ENCODE measurements at places on chromosomes 5 and 9. TPM values are rescaled to one million over a fixed set of nuclear protein-coding genes. Genes with fewer than 3 reads are reported as not detected.
A peak's percentile ranks its signal among the peaks of the same experiment; 100 is the strongest.

DNA sequence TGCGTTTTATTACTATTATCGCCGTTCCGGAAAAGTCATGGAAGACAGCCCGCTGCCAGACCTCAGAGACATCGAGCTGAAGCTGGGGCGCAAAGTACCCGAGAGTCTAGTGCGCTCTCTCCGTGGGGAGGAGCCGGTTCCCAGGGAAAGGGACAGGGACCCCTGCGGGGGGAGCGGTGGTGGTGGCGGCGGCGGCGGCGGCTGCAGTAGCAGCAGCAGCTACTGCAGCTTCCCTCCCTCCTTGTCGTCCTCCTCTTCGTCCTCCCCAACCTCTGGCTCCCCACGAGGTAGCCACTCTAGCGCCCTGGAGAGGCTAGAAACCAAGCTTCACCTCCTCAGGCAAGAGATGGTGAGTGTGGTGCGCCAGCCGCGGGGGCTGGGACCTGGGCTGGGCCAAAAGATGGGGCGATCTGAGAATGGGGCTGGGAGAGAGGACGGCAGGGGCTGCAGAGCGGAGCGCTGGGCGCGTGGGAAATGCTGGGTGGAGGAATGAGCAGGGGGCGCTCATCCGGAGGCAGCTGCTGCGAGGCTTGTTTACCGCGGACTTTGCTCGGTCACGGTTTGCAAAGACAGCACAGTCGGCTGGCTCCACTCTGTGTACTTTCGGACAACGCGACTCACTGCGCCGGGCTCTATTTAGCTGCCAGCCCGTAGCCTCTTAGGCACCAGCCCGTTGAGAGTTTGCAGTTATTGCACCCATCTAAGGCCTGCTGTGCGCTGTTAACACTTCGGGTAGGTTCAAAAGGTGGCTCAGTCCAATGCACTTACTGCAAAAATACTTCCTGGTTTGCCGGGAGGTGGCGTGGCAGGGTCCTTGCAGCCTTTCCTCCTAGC lies 1.1 kb downstream of the LURAP1L start:
- peak; percentile 88 for DNase-seq

GRCh38 chr9:75671354-75671753 lies 219.1 kb upstream of the PCSK5 start:
- DNase-seq = no peak

DNA sequence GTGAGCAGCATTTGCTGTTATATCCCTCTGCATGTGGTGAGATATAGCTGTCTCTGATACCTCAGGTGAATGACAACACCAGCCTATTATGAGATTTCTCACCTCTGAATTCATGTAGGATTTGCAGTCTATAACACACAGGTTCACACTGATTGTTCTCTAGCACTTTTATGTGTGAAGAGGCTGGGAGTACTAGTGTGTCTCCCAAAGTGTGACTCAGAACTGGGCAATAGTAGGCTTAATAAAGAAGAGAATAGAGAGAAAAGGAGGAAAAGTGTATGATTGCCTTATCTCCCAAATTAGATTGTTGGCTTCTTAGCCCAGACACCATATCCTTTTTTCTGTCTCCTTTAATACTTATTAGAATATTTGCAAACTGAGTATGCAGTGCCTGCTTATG lies 232.0 kb downstream of the PJA2 start:
- no peak for DNase-seq

GRCh38 chr9:120363697-120364096 lies 216.3 kb downstream of the CDK5RAP2 start:
- DNase-seq = no peak

DNA sequence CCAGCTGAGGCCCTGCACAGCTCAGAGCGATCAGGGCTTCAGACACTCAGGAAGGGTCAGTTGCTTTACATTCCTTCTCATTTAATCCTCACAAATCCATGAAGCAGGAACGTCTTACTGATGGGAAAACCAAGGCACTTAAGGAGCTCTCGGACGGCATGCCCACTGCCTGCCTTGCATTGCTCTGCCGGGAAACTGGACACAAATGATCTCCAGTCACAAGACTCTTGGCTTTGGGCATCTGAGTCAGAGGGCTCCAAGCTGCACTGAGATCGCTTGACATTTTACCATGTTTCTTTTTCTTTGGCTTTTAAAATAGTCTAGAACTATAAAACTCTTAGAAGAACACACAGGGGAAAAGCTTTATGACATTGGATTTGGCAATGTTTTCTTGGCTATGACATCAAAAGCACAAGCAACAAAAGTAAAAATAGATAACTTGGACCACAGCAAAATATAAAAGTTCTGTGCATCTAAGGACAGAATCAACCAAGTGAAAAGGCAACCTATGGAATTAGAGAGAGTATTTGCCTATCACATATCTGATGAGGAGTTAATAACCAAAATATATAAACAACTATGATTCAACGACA lies 43.6 kb upstream of the HRH2 start:
- no peak for DNase-seq

- DNase-seq = no peak
Observed at GRCh38 chr5:14560091-14560595, 21.4 kb upstream of the OTULINL start.

- no peak for DNase-seq
Observed at GRCh38 chr5:58380655-58381054, 79.2 kb downstream of the PLK2 start.

- DNase-seq = no peak
Observed at GRCh38 chr5:137273511-137273910, 225.6 kb downstream of the SPOCK1 start.

DNA sequence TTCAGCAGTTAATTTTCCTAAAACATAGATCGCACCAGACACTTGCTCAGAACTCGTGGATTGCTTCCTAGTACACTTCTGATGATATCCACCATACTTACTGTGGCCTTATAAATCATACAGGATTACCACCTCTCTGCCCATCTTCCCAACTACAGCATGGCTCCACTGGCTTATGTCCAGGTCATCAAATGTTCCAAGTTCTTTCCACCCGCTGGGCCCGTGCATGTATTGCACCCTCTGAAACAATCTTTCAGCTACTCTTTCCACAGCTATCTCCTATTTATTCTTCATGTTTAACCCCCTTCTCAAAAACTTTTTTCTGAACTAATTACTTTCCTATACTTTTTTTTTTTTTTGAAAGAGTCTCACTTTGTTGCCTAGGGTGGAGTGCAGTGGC lies 18.5 kb downstream of the FBXW2 start:
- no peak for DNase-seq

- no peak for DNase-seq
Observed at GRCh38 chr9:34628656-34629490, at the start of gene ARID3C. Gene ARID3C, minus strand, starts transcription at chr9:34629066. Its CDS starts 1,052 bp downstream, at chr9:34628014.

DNA sequence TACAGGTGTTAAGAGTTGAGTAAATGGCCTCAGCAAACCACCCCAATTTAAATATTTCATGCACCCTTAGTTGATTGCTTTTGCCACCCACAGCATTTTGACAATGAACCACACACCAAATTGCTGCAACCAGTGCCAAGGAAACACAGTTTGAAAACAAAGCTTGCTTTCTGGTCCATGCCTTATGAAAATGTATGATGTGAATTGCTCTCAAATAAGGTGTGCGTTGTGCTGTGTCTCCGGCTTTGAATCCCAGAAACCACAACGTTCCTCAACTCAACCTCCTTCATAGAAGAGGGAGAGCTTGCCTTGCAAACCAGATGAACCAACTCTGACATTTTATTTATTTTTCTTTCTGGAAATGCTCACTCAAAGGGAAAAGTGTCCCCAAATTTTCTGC lies 762.7 kb downstream of the TLE1 start:
- no peak for DNase-seq

- no peak for DNase-seq
Observed at GRCh38 chr5:139456776-139457175, 5.8 kb downstream of the ECSCR start.

DNA sequence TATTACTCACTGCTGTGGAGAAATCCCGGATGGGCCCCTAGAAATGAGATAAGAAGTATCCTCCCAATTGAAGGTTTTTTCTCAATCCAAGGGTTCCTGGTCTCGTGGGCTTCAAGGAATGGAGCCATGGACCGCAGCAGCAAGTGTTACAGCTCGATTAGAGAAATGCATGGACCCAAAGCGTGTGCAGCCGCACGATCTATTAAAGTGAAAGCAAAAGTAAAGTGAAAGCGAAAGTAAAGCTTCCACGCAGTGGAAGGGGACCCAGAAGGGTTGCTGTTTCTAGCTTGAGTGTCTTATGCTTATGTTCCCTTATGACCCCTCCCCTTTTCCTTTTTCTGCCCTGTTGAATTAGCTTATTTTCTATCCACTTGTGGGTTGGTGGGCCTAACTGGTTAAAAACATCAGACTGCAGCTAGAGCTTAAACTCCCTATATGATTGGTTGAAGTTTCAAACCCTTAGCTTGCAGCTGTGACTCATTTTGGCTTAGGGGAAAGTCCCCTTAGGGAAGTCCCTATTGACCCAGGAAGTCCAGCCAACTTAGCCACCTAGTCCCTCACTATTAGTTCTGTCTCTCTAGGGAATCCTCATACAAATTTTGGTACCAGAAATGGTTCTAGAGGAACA lies 1111.8 kb downstream of the TAF11L14 start:
- DNase-seq = no peak

- no peak for DNase-seq
Observed at GRCh38 chr5:39177631-39177964, 41.8 kb downstream of the FYB1 start.

DNA sequence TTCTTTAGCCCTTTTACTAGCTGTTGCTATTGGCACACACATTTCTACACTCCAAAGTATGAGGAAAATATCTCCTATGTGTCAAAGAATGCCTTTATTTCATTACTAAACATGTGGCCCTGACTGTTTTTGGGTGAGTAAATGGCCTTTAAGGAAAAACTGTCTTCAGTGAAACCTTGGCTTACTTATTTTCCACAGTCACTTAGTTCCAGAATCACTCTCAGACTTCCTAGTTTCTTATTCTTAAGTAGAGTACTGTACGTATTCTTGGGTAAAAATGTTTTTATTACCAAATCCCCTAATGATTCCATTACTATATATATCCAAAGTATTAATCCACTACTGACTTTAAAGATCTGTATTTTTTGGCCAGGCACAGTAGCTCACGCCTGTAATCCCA lies 27.5 kb downstream of the ERP44 start:
- no peak for DNase-seq

DNA sequence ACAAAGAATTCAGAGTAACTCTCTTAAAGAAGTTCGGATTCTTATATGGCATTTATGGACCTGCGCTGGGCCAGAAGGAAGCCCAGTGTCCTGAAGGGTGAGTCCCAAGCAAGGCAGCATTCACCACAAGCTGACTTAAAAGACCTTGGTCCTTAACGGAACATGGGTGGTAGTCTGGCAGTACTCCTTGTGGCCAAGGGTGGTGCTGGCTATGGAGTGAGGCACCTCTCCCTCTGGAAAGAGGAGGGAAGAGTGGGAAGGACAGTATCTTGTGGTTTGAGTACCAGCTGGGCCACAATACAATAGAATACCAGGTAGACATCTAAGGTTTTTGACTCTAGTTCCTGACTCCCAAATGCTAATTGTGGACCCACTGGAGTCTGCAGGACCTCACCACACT lies 425.7 kb upstream of the CYLC2 start:
- DNase-seq = no peak

DNA sequence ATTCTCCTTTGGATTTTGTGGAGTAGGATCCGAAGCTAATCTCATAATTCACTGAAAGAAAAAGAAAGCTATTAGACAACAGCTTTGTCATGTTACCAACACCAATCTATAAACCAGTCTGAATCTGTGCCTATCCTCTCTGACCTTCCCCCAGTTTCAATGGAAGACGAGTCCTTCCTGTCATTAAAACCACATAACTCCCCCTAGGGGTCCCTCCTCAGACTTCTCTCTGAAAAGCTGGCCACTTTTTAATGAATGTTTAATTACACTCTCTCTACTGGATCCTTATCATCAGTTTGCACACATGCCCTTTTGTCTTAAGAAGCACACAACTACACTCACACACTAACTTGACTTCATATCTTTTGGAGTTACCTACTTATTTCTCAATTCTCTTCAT lies 98.0 kb upstream of the TSLP start:
- DNase-seq = no peak

GRCh38 chr9:133552236-133552635 lies 17.7 kb downstream of the ADAMTSL2 start:
- no peak for DNase-seq

GRCh38 chr5:150299571-150300327 lies 3.0 kb downstream of the ARSI start:
- peak; percentile 41 for DNase-seq

DNA sequence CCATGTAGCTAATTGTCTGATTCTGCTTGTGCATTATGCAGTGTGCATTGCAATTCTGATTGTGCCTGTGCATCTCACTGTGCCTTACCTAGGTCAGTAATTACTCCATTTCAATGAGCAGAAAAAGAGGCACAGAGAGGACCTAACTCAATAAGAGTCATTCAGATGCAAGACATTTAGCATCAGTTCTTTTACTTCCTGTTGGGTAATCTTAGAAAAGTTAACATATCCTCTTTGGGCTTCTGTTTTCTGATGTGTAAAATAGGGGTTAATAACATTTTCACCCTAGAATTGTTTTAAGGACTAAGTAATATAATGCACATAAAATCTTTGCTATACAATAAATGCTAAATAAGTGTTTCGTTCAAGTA lies 7.0 kb upstream of the DCTN4 start:
- no peak for DNase-seq

DNA sequence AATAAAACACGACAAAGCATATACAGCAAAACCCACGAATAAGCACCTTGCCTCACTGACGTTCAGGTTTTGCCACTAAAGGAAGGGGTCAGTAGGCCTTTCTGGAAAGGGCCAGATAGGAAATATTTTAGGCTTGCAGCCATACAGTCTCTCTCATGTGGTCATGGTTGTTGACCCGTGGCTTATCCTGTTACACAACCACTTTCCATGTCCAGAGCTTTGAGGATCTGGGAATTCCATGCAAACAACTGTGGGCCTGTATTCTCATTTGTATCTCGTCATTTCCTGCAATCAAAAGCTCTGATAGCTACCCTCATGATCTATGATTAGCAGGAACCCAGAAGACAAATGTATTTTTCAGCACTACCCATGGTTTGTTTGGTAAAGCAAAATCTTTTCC lies 108.3 kb downstream of the DRD1 start:
- DNase-seq = no peak

DNA sequence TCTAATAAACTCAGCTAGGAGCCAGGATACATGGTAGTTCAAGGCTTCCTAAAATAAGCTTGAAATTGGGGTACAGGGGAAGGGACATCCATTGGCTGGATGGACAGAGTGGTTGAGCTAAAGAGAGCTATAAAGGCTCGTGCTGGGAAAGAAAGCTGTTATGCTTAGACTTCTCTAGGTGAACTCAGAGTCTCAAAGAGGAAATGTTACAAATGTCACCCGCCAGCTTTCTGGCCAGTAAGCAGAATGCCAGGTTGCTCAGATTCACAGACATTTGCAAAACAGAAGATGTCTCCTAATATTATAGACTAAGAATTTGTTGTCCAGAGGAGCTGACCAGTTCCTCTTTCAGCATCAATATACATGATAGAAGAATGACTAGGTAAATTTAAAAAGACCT lies 30.6 kb downstream of the STOM start:
- DNase-seq = no peak

The FAM221B gene
- total RNA-seq = not detected

The SLC25A2 gene
- not detected for total RNA-seq

The PCDHGA1 gene
- total RNA-seq = 1.8 TPM

The AJM1 gene
- 2.2 TPM for total RNA-seq

The PCDHB2 gene
- total RNA-seq = 4.4 TPM

The ZNG1E gene
- total RNA-seq = 40.8 TPM

The OR1J2 gene
- total RNA-seq = not detected

The HINT1 gene
- 120 TPM for total RNA-seq

The CKMT2 gene
- total RNA-seq = 287 TPM

The DMGDH gene
- total RNA-seq = 1.8 TPM

The MED22 gene
- total RNA-seq = 29.4 TPM

The RFX3 gene
- 16.4 TPM for total RNA-seq

The SARDH gene
- 8.0 TPM for total RNA-seq

The SLCO6A1 gene
- total RNA-seq = not detected

The LURAP1L gene
- 7.2 TPM for total RNA-seq

The LPAR1 gene
- 61.5 TPM for total RNA-seq

The PCDHA9 gene
- 0.10 TPM for total RNA-seq

The NR4A3 gene
- 4.7 TPM for total RNA-seq

Data from tongue (tissue), 3 donors.